ENCODE measurements at places on chromosomes 3 and 15.

DNA sequence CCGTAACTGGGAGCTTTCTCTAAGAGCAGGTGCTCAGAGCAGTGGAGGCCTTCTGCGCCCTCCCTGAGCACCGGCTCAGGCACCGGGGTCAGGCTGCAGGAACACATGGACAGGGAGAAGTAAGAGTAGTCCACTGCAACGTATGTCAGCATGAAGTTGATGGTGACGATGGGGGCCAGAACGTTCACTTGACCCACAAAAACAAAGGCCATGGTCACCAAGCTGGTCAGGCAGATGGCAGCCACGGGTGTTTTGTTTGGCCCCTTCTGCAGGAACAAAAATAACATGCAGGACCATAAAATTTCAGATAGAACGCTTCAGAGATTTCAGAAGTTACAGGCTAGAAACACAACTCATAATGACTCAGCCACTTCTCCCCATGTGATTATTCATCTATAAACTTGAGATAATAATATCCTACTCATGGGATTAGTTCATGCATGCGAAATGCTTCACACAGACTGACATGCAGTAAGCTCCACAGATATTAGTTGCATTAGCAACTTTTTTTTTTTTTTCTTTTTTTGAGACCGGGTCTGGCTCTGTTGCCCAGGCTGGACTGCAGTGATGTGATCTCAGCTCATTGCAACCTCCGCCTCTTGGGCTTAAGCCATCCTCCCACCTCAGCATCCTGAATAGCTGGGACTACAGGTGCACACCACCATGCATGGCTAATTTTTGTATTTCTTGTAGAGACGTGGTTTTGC is 52.2 kb upstream of the HEG1 start:
- no peak for DNase-seq

DNA sequence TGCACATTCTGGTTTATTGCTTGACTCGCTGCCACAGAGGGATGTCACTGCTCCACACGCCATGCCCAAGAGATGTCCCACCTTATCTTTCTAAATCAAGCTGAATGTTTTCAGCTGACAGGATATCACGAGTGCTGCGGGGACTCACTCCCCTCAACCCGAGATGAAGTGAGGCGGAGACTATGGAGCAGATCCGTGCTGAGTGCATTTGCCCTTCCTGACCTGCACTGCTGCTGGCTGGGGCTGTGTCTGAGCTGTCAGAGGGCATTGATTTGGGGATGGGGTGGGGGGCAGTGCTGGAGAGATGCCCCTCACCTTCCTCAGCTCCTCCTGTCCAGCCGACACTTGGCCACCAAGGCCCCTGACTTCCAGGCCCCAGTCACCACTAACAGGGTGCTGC is 40.5 kb upstream of the CSPG4 start:
- no peak for DNase-seq

DNA sequence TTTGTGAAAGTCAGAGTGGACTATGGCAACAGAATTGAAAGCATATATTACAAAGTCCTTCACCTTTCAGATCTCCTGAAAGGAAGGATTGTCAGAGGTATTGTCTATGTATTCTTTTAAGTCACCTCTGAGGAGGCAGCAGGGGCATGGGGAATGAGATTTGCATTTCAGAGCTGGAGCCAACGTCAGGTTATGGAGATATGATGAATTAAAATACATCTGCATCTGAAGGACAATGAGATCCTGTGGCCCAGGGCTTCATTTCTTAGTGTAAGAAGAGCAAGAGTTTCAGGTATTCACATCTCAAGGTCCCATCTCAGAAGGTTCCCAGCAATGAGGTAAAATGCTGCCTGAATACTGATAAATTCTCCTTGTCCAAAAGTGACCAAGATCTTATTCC is 695.8 kb downstream of the TUSC7 start:
- no peak for DNase-seq

- DNase-seq: no peak
These were observed 14.5 kb upstream of the KBTBD12 start for GRCh38 chr3:127900536-127900935.

- DNase-seq: no peak
These were observed 682.5 kb downstream of the GRM7 start for GRCh38 chr3:7543294-7543880.

DNA sequence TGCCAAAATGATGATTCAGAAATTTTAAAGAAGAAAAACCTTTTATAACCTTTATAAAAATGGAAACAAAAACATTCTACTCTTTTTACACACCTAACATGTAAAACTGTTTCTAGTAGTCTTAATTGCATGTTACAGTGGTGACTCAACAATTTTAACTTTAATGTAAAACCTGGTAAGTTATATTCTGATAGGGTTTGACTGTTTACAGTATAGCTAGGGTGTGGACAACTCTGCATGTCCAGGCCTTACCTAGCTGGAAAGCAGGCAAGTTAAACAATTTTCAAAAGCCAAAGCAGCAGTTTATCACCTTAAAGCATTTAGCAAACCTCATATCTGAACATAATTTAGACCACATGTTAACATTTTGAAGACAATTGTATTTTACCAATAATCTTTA is 328.5 kb downstream of the NEK10 start:
- no peak for DNase-seq

All from right lung (tissue), 10 donors.